ENCODE measurements at places on chromosomes 6 and 20.

- no peak for DNase-seq
Observed at GRCh38 chr6:45192556-45192955, 135.6 kb upstream of the RUNX2 start.

GRCh38 chr6:95784869-95785268, 207.5 kb downstream of the MANEA start:
- no peak for DNase-seq

DNA sequence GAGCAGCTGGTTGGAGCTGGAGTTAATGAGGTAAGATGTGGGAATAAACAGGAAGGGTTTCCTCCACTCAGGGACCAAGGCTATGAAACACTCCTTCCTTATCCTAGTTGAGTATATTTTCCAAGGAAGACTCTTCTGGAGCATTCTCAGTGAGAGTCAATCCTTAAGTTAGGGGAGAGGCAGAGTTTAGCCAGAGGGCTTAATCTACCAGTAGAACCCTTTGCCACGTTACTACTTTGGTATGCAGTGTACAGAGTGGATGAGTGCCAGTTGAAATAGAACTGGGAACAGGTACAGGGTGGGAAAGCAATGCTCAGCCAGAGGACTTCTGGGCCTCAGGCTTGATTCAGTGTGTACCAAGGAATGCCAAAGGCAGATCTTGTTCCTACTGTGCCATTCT, 114.3 kb downstream of the UBE3D start:
- no peak for DNase-seq

DNA sequence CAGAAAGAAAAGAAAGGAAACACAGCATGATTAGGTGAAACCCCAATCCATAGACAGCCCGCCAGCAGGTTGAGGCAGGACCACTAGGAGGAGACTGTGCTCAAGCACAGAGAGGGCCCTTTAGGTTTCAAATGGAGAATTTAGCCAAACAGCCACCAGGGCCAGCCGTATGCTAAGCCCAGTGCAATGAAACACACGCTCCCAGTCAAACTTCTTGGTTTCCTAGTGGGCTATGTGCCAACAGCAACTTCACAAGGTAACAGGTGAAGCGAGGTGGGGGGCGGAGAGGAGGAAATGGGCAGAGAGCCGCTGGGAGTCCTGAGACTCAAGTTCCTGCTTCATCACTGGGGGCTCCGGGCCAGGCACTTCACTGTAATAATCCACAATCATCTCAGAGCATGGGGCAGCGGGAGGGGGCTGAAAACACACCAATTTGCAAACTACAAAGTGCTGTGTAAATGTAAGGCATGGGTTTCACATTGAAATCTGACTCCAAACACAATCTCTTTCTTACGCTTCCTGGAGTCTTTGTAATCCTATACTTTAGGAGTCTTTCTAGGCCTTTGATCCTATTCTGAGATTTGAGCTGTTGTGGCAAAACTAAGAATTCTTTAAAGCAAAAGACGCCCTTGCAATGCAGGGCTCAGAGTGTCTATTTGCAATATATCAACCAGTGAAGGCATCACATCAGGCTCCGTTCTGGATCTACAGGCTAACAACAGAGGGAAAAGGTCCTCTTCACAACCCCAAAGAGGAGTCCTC, 117.3 kb downstream of the OPRM1 start:
- DNase-seq, result peak; percentile 58

DNA sequence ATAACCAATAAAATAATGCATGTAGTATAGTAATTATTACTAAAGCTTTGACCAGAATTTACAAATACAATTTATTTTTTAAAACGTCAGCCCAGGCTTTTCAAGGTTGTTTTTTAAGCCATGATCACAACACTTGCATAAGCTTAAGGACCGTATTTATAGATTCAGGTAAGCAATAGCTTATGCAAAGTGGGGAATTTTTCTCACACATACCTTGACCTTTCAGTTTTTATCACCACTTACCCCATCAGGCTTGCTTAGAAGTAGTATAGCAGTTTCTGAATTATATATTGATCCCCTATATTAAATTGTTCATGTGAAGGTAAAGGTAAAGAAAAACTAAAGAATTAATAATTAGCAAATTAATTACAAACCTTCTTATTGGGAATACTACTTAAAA, 232.3 kb upstream of the FKBP1C start:
- no peak for DNase-seq

GRCh38 chr6:43391440-43392031, 22.1 kb upstream of the ZNF318 start:
- DNase-seq, result peak; percentile 47

DNA sequence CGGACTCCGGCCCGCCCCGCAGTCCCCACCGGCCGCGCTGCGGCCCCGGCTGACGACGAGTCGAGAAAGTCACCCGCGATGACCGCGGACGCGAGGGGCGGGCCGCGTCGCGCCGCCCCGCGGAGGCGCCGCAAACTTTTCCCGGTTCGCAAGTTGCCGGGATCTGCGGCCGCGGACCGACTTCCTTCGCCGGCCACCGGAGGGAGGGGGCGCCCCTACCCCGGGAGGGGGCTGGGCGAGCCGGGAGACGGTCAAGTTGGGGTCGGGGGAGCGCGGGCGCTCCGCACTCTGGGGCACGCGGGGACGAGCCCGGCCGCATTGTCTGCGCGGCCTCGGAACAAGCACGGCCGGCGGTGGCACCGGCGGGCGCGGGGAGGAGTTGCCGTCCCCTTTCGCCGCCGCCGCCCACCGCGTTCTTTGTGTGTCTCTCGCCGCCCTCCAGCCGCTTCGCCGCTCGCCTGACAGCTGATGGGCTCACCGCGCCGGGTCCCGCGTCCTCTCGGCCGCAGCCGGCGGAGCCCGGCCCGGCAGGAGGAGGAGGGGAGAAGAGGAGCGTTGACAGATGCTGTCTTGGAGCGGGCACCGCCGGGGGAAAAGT, 131.6 kb downstream of the OGFRL1 start:
- no peak for DNase-seq

DNA sequence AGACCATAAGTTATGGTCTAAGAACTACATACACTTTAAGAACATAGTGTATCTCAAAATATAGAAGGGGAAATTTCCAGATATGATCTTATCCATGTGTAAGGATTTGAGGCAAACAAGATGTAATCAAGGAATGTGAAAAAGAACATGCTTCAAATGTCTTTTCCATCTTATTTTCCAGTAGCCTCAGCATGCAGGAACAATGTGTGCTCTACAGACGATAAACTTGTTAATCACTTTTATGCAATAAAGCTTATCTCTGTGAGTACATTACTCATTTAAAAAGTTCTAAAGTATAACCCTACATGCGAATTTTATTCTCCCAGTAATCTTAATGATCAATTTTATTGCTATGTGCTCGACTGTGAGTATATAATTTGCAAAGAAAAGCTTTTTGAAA, 185.2 kb downstream of the ALDH8A1 start:
- no peak for DNase-seq

GRCh38 chr6:92132457-92132856, 1286.9 kb downstream of the EPHA7 start:
- DNase-seq, result no peak

- no peak for DNase-seq
Observed at GRCh38 chr20:40802886-40803285, 113.8 kb upstream of the MAFB start.

GRCh38 chr20:51637241-51637640, 94.7 kb upstream of the NFATC2 start:
- no peak for DNase-seq

GRCh38 chr20:4728120-4728760, 6.5 kb downstream of the PRND start:
- no peak for DNase-seq

DNA sequence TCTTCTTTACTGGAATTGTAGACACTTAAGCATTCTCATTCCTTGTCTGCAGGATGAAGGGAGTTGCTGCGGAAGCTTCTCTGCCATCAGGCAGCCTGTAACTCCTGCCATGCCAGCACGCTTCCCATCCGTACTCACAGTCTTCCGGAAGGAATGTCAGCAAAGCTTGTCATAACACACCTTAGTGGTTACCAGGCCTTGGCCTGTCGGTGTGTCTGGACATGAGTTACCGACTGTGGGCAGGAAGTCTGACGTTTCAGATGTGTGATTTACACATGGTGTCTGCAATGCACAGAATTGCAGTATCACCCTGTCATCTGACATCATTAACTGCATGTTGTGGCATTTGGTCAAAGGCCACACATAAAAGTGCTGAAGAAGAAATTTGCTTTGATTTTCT, 102.2 kb downstream of the SLC24A3 start:
- DNase-seq, result no peak

DNA sequence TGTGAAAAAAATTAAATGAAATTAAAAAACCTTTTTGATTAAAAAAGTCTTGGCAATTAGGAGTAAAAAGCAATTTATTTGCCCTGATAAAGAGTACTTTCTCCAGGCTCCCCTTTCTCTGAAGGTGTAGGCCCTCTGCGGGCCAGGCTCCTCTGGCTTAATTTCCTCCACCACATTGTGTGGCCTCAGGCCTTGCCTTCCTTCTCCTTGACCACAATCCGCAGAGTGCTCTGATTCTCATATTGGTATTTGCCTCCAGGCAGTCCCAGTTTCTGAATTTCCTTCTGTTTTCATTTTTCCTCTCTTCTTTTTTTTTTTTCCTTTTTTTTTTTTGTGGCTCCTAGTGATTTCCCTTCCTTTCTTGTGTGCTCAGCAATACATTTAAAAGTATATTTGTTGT, 96.4 kb downstream of the AIG1 start:
- no peak for DNase-seq

DNA sequence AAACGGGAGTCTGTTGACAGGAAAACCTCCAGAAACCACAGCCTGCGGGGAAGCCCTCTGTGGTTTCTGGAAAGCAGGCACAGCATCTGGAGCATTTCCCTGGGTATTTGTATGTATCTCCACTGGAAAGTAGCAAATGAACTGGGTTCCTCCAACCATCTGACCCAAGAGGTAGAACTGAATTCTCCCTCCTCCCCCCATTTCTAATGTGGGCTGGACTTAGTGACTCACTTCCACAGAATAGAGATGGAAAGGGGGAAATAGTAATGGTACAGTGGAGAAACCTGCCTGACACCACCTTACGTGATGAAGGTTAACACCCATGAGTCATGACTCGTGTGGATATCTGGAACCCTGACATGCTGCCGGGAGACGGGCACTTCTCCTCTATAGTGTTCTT, 51.9 kb upstream of the XRN2 start:
- no peak for DNase-seq

- DNase-seq, result no peak
Observed at GRCh38 chr6:30265181-30265580, 52.0 kb upstream of the TRIM26 start.

- DNase-seq, result no peak
Observed at GRCh38 chr6:57137350-57137749, 34.8 kb upstream of the BAG2 start.

GRCh38 chr6:36323062-36323461, 13.6 kb downstream of the BNIP5 start:
- no peak for DNase-seq

DNA sequence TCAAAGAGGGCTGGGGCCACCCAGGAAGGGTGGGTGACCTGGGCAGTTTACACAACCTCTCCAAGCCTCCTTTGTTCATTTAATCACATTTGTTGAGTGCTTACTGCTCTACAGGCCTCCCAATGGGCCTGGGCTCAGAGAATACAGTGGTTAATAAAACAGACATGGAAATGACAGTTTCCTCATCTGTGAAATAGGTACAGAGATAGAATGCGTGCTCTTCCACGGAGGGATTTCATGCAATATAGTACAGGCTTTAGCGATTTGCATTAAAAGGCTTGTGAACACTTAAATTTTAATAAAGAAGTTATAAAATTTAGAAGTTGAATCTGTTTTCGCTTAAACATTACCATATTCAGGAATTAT, 802 bp upstream of the FERMT1 start:
- DNase-seq, result no peak

GRCh38 chr20:8306937-8307336, 174.9 kb downstream of the PLCB1 start:
- DNase-seq, result no peak

- no peak for DNase-seq
Observed at GRCh38 chr20:8527998-8528723, 396.1 kb downstream of the PLCB1 start.

DNA sequence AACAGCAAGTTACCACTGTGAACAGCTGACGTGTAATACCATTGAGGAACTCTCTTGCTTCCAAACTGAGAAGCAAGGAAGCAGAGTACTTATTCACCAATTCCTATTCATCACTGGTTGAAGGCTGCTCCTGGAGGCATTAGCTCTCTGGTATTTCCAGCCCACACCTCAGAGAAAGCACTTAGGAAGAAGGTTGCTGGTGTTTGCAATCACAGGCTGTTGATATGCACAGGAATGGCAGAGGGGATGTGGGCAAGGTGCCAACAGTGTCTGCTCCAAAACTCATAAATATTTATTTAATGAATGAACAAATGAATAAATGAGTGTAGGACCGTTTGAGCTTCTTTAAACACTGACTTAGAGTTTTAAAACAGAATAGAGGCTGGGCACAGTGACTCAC, 6.9 kb upstream of the RRBP1 start:
- no peak for DNase-seq

GRCh38 chr6:41684311-41685180, 46.3 kb downstream of the MDFI start:
- DNase-seq, result no peak
